ENCODE measurements at places on chromosomes 2 and 18. TPM values are rescaled to one million over a fixed set of nuclear protein-coding genes. Genes with fewer than 3 reads are reported as not detected.
A peak's percentile ranks its signal among the peaks of the same experiment; 100 is the strongest.

DNA sequence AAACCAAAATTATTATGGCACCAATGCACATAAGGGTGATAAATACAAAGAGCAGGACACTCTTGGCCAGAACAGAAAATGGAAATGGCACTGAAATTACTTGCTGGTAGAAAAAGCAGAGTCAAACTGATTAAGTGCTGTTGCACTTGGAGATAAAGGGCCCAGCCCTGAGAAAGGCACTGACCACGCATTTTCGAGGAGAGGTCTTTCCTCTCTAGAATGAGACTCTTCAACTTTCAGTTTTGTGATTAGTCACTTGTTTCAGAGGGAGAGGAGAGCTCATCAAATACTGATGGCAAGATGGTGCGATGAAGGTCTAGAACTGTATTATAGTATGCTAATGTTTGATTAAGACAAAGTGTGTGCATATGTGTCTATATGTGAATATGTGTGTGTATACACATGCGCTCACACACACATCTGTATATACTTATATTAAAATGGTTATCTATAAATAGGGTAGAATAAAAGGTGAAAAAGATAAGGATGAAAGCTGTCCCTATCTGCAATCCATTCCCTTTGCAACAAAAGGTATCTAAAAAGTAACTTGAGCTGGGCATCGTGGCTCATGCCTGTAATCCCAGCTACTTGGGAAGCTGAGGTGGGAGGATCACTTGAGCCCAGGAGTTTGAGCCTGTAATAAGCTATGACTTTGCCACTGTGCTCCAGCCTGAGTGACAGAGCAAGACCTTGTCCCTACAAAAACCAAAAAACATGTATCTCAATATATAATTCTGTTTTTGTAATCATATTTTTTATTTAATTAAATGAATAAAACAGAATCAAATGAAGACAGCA is 48.8 kb upstream of the ZDBF2 start:
- peak overlapping the region; percentile 47 for H3K27ac ChIP-seq
- H3K4me1 ChIP-seq, result peaks cover 15% of the 10 kb centered on the region
- H3K27me3 ChIP-seq, result no peaks in the 10 kb centered on the region
- DNase-seq, result no peak

CDK5R2 gene
- 0.97 TPM for total RNA-seq

RAX gene
- not detected for total RNA-seq

DNA sequence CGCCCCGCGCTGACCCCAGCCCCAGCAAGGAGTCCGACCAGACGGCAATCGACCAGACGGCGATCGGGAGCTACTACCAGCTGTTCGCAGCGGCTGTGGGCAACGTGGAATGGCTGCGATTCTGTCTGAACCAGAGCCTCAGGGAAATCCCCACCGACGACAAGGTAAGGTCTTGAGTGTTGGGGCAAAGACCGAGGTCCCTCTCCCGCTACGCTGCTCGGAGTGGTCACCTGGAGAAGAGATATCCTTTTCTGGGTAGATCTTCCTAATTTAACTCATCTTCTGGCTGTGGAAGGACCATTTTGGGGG is 704 bp downstream of the ANKRD53 start:
- peak overlapping the region; percentile 59 for H3K4me3 ChIP-seq
- H3K4me1 ChIP-seq, result peaks cover 26% of the 10 kb centered on the region
- peaks cover 5% of the 10 kb centered on the region for H3K27me3 ChIP-seq

- no peak overlapping the region for H3K27ac ChIP-seq
- peaks cover 31% of the 10 kb centered on the region for H3K36me3 ChIP-seq
- no peaks in the 10 kb centered on the region for H3K27me3 ChIP-seq
- no peak overlapping the region for H3K4me3 ChIP-seq
- DNase-seq, result no peak
Measured at GRCh38 chr2:39704540-39704939, 38.8 kb downstream of the TMEM178A start.

DNA sequence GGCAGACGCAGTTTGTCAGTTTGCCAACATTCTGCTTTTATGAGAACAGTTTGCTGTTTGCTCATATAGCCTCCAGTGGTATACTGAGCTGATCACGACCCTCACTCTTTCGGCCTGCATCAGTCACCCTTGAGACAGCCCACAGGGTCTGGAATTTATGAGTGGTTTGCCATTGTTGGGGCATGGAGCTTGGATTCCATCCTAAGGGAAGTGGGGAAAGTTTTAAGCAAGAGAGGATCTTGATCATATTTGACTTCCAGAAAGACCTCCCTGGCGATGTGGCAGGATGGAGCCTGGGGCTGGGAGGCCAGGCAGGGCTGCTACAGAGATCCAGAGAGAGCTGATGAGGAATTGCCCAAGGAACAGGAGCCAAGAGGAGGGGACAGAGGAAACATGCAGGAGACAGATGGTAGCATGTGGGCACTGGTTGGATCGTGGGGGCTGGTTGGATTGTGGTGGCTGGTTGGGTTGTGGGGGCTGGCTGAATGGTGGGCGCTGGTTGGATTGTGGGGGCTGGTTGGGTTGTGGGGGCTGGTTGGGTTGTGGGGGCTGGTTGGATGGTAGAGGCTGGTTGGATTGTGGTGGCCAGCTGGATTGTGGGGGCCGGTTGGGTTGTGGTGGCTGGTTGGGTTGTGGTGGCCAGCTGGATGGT is 27.3 kb upstream of the GPR17 start:
- H3K4me3 ChIP-seq, result no peak overlapping the region
- H3K27ac ChIP-seq, result peak overlapping the region; percentile 49
- peaks cover 5% of the 10 kb centered on the region for H3K27me3 ChIP-seq
- DNase-seq, result peak; percentile 36
- H3K4me1 ChIP-seq, result peaks cover 10% of the 10 kb centered on the region

SH3RF3 gene
- total RNA-seq, result 2.5 TPM

GRCh38 chr2:213164263-213164662 is 12.9 kb upstream of the IKZF2 start:
- H3K4me1 ChIP-seq, result peaks cover 19% of the 10 kb centered on the region
- H3K4me3 ChIP-seq, result no peak overlapping the region
- no peaks in the 10 kb centered on the region for H3K27me3 ChIP-seq
- no peak overlapping the region for H3K27ac ChIP-seq
- no peak for DNase-seq

All from mesothelial cell of epicardium (in vitro differentiated cells).